ENCODE measurements at places on chromosomes 6 and 20.
A peak's percentile ranks its signal among the peaks of the same experiment; 100 is the strongest.

- no peak for DNase-seq
Observed at GRCh38 chr20:8876366-8876765, 192.5 kb upstream of the PLCB4 start.

DNA sequence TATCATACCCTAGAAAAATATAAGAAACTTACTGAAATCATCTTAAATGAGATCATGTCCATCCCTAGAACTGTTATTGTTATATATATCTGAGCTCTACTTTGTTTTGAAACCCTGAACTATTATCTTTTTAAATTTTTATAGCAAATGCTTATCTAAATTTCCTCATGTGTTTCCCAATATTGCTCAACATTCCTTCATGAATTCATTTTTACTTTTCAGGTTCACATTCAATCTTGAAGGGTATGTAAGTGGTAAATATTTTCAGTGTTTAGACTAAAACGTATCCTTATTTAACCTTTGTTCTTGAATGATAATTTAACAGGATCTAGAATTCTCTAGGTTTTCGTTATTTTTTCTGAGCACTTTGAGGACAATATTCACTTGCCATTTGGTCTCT, 23.9 kb downstream of the PDE7B start:
- DNase-seq: no peak

- DNase-seq: no peak
Observed at GRCh38 chr20:8589956-8590355, 457.9 kb downstream of the PLCB1 start.

DNA sequence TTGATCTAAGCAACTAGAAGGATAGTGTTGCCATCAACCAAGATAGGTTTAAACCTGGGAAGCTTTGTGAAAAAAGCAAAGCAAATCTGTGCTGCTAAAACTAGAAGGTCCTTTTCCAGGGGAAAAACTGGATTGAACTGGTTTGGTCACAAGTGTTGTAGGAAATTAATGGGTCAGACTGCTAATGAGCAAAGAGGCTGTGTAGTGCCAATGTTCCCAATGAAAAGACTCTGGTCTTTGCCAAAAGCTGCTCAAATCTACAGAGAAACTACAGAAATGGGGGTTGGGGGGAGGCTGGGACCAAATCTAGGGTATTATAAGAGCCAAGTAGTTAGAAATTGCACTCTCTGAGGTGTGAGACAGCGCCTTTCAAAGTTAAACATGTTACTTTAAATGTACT, 85.0 kb downstream of the PLCG1 start:
- DNase-seq: no peak

DNA sequence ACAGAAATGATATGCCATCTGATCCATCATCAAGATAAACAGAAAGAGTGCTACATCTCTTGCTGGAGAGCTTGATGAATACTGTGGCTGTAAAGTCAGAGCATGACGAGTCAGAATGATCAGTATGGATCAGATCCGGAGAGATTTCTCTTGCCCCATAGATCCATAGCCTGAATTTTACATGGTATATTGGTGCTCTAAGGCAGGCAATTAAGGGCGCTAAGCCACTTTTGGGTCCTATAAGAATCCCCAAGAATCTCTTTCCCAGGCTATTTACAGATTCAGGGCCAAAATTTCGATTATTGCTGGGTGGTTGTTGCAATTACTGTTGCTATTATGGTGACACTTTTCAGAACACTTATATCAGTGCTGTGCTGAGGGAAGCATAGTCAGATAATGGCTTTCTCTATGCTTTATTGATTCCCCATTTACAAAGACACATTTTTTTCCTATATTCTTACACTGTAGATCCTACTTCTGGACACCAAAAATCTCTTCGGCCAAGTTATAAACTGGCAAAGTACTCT, 94.4 kb downstream of the ADGRB3 start:
- DNase-seq: no peak

- no peak for DNase-seq
Observed at GRCh38 chr6:108897371-108897770, 49.1 kb downstream of the ARMC2 start.

DNA sequence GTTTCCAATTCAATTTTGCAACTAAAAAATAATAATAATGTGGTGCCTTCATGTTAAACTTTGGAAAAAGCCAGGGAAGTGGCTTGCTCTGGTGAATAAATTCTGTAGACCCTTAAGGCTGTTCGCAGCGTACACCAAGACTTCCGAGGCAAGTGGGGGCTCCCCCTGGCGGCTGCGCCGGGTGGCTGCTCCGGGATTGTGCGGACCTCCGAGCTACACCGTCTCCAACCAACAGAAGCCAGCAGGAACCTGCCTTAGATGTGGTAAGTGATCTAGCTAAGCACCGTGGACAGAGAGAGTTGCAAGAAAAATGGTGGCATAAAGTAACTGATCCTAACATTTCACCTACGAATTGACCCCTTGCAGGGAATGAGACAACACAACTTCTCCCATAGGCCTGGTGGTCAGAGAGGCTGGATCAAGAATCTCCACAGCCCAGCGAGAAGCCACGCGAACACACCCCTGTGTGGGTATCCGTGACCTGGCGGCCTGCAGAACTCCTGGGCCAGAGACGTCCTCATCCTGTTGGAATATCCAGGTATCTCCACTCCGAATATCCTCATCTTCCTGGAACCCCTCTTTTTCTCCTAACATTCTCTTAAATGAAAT, 69.6 kb downstream of the TBXT start:
- peak; percentile 65 for DNase-seq

- DNase-seq: peak; percentile 31
Observed at GRCh38 chr6:90610751-90611542, 24.1 kb upstream of the MAP3K7 start.

GRCh38 chr20:52824494-52825216, 147.5 kb upstream of the TSHZ2 start:
- peak; percentile 16 for DNase-seq

GRCh38 chr20:46296526-46297250, 11.6 kb downstream of the CDH22 start:
- DNase-seq: no peak

GRCh38 chr6:1255636-1256365, 56.1 kb upstream of the FOXQ1 start:
- no peak for DNase-seq

DNA sequence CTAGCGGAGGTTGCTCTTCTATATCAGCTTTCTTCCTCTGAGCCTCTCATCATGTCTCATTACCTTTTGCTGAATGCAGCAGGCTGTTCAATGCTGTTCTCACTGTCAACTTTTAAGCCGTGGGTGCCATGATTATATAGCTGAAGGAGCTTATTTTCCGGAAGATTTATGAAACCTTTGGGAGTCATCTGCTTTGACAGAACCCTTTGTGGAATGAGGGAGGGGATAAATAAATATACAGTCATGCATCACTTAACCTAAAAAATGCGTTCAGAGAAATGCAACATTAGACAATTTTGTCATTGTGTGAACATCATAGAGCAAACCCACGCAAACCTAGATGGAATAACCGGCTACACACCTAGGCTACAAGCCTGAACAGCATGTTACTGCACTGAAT, 102.2 kb upstream of the AKAP12 start:
- DNase-seq: no peak

- DNase-seq: no peak
Observed at GRCh38 chr6:119661628-119662027, 312.1 kb upstream of the MAN1A1 start.

DNA sequence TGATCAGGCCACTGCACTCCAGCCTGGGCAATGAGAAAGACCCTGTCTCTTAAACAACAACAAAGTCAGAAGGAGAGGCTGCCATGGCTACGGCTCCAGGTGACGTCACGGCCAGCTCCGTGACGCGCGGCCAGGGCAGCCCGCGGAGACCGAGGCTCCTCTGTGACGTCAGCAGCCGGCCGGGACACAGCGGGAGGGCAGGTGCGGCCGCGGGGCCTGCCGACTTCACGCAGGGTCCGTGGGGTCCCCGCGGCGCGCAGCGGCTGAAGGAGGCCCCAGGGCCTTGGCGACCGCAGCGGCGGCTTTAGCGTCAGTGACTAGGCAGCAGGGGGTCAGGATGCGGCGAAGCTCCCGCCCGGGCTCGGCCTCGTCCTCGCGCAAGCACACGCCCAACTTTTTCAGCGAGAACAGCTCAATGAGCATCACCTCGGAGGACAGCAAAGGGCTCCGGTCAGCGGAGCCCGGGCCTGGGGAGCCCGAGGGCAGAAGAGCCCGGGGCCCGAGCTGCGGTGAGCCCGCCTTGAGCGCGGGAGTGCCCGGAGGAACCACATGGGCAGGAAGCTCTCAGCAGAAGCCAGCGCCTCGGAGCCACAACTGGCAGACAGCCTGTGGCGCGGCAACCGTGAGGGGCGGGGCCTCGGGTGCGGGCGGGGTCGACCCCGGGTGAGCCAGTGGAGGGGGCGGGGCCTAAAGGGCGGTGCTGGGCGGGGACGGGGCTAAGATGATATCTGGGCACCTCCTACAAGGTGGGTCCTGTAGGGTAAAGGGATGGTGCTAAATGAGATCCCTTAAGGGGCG, at the start of gene SPAG4:
TSS of gene SPAG4 (plus strand) at position 163 of the 798 bp plus-strand sequence. CDS start at position 338, 175 bp downstream.
- peak; percentile 78 for DNase-seq

DNA sequence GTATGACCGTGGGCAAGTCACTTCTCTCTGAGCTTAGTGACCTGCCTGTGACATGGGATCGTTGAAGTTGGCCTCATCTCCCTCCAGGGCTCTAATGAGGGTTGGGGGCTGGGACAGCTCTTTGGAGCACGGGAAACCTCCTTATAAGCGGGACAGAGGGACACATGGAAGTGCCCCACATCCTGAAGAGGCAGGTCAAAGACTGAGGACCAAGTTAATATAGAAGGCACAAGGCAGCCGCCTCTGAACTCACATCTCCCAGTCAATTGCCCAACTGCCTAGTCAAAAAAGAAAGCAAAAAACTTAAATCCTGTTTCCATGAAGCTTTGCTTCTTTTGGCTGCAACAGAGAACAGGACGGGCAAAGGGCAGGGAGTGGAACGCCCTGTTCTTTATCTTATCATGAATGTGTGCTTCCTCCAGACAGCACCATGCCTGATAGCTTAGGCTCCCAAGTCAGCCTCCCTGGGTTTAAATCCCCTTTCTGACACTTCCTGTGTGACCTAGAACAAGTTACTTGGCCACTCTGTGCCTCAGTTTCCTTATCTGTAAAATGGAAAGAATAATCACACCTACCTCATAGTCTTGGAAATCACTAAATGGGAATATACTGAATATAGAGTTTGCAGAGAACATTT, 27.1 kb downstream of the LBP start:
- DNase-seq: no peak

- no peak for DNase-seq
Observed at GRCh38 chr6:14440940-14441781, 323.6 kb downstream of the CD83 start.

GRCh38 chr6:132446141-132446854, 45.0 kb upstream of the MOXD1 start:
- no peak for DNase-seq

Measured in stimulated activated CD4-positive, alpha-beta T cell treated with anti-CD3 and anti-CD28 coated beads, Interleukin-1b, Interleukin-23, amount 100 ng/mL, for 48 hours (primary cell).